ENCODE measurements at places on chromosomes 13 and 19. TPM values are rescaled to one million over a fixed set of nuclear protein-coding genes. Genes with fewer than 3 reads are reported as not detected.

The LGALS14 gene
- total RNA-seq = not detected

The LGALS4 gene
- total RNA-seq = 0.76 TPM

The ZNF491 gene
- total RNA-seq = 2.8 TPM

The DZIP1 gene
- total RNA-seq = 4.7 TPM

The MBD3L2 gene
- not detected for total RNA-seq

The LIM2 gene
- total RNA-seq = not detected

The CNN1 gene
- total RNA-seq = 174 TPM

The LRRC63 gene
- not detected for total RNA-seq

The SIGLEC11 gene
- 0.60 TPM for total RNA-seq

The FXYD5 gene
- 23.5 TPM for total RNA-seq

The KIR3DL2 gene
- total RNA-seq = not detected
